ENCODE measurements at places on chromosomes 6 and 20.

DNA sequence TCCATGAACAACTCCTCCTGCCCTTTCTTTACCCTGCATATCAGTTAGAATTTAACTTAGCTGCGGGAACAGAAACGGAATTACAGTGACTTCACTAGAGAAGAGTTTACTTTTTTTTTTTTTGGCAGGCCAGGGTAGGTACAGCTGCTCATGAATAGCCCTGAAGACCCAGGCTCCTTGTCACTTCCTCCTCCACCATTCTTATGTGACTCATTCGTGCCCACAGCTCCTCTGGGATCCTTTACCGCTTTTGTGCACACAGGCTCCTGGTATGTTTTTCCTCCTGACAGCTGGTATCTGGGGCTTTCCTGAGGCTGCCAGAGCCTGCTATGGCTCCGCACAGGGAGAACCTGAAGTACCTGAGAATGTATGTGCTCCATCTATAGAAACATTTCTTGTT, 3.9 kb upstream of the KCNS1 start:
- no peak for DNase-seq

GRCh38 chr20:11905460-11906179, 12.1 kb upstream of the BTBD3 start:
- DNase-seq, result no peak

GRCh38 chr6:49556429-49556837, 6.0 kb downstream of the C6orf141 start:
- DNase-seq, result no peak

- DNase-seq, result no peak
These were observed 85.1 kb downstream of the NCOA3 start for GRCh38 chr20:47586649-47587294.

DNA sequence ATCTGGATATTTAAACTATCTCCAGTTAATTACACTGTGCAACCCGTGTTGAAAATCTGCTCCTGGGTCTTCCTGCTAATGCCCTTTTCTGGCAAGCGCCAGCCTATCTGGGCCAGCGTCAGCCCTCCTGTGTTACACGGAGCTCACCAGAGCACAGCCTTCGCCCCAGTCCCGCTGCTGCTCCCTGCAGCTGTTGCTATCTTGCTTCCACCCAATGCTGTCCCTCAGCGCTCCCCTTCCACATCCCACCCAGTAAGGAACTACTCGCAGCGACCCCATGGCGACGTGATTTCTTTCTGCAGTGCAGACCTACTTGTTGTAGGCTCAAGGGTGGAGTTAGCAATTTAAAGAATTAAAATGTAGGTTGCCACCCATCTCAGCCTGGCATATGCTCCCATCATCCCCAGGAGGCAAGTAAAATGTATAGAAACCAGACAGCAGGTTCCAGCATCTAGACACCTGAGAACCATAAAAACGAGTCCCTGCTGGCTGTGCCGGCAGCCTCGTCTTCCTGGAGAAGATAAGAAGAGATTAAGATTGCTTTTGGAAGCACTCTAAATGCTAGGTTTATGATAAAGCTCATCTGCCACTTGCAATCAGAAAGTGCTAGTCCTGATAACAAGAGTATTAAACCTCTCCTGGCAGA, 254.3 kb upstream of the FOXQ1 start:
- DNase-seq, result no peak

DNA sequence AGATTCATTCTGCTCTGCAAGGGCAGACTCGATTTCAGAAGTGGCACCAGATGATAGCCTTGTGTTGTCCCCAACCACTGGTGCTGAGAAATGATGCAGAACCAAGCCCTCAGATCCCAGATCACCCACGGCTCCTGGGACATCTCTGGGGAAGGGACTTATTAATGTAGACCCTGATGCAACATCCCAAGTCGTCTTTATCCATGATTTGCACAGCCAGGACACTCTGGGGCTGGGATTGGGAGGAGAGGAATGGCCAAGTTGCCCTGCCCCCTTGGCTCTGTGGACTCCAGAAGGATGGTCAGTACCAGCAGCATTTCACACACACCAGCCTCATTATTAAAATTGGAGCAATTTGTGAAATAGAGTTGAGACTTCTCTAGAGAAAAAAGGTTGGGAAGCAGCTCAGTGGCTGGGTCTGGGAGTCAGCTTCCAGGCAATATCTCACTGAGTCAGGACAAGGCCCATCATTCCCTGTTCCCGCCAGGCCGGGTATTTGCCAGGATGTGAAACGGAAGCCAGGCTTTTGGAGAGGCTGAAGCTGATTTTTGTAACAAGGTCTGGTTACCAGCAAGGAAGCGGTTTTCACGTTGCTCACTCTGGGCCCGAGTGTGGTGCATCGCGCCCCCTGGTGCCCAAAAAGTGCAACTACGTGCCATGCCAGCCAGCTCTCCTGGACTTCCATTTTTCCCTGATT, 67.4 kb downstream of the ZBTB2 start:
- peak; percentile 90 for DNase-seq

- DNase-seq, result no peak
These were observed 53.1 kb upstream of the TULP4 start for GRCh38 chr6:158259136-158259535.

- no peak for DNase-seq
These were observed 68.8 kb downstream of the CDS2 start for GRCh38 chr20:5195655-5196054.

GRCh38 chr6:124080483-124080882, 276.8 kb downstream of the NKAIN2 start:
- no peak for DNase-seq

- no peak for DNase-seq
These were observed 43.9 kb downstream of the PDE7B start for GRCh38 chr6:135895231-135895911.

DNA sequence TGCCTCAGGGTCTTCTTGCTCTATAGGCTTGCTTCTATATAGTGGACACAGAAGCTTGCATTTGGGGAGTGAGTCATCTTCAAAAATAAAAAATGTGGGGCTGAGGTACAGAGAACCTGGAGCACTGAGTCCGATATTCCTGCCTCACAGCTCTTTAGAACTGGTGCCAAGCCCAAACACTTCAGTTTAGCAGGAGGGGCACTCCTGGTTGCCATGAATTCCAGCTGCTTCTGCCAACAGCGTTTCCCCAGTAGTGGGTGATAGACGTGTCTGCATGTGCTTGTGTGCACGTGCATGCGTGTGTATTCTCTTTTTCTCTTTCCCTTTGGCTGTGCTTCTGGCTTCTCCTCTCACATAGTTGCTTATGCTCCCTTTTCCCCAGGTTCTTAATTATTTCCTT, 11.9 kb downstream of the DNPH1 start:
- DNase-seq, result no peak

- DNase-seq, result peak; percentile 15
These were observed 179.5 kb downstream of the CDH26 start for GRCh38 chr20:60137657-60138245.

DNA sequence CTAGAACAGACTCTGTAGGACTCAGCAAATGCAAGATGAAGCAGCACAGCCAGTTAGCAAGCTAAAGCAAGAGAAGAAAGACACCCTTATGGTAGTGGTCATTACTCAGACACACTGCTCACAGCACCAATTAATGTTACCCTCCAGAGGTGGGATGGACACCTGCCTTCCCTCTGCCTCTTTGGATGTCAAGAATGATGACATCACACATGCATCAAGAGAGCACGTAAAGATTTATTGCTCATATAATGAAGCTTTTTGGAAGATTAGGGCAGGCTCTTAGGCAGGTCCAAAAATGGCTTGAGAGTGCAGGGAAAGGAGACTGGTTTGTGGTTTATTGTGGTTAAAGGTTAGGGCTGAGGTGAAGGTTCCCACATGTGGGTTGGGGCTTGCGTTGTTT, 137.0 kb downstream of the PRDM13 start:
- DNase-seq, result no peak

DNA sequence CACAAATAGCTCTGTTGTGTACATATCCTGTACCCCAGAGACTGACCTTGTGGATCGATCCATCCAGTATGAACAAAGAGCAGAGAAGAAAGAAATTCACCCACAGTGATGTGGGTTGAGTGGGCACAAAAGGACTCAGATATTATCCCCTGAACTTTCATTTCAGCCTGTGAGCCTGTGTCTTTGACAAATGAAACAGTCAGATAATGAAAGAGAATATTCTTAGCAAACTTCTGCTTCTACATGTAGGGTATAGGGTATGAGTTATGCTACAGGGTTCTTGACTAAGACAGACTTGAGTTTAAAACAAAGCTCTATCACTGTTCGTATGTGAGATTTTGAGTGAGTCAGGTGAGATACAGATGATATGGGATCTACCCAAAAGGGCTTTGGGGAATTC, 359.7 kb downstream of the MAFB start:
- no peak for DNase-seq

GRCh38 chr6:52534966-52535390, 41.9 kb downstream of the TRAM2 start:
- DNase-seq, result no peak

DNA sequence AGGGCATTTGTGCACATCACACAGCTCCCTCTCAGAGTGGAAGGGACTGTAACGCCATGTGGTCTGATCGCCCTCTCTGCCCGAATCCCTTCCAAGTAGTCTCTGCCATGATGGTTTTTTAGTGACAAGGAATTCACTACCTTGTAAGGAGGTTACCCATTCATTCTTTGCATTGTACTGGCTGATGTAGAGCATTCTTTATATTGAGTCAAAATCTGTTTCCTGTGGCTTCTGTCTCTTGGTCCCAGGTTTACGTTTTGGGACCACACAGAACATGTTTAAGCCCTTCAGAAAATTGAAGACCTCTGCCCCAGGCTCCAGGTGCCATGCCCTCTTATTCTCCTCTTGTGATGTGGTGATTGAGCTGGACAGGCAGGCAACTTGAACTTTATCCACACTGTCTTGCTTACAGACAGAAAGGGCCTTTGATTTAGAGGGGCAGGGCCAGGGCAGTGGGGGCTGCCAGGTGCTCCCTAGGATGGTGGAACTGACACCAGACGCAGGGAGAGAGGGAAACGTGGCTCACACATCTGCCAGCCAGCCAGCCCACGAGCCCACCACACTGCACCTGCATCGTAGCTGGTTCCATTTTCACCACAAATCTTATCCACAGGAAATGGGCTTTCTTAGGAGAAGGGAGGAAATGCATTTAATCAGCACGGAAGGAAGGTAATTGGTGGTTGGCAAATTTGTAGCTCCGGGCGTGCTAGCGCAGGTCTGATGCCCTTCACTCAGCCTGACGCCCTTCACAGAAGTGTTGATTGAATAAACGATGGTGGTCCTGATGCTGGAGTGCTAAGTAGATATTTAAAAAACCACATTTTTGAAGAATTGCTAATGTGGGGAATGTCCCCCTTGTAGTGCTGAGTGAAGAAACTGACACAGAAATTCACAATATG, 78.2 kb downstream of the TCP11 start:
- DNase-seq, result no peak

DNA sequence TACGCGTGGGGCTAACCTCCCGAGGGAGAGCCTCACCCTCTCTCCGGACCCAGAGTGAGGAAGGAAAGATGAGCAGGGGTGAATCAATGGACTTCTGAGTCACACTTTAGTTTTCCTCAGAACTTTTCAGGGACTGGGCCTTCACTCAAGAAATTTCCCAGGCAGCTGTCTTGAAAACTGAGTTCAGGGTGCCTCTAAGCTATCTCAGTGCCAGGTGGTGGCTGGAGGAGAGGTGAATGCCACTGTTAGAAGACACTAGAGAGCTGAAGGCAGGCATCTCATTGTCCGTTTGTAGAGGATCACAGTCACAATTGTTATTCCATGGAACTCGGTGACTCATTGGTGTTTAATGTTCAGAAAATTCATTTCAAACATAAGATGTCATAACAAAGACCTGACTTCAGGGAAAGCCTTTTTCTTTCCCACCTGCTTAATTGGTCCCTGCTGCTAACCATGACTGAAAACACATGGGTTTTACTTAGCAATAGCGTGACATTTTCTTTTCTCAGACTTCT, 5.3 kb upstream of the SERPINB6 start:
- DNase-seq, result no peak

DNA sequence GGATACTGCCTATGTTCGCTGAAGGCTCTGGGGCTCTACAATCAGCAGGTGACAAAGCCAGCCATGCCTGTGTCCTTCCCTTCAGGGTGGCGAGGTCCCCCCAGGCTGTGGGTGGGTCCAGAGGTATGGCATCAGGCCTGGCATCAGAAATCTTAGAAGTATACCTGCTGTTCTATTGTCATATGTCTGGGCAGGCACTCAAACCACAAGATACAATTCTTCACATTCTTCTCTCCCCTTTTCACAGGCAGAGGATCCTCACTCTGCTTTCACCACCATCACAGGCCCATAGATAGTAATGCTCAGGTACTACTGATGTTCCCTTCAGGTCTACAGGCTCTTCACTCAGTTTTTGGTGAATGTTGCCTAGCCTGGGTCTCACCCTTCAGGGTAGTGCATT, 1180.0 kb upstream of the CITED2 start:
- no peak for DNase-seq

GRCh38 chr6:142694054-142694453, 250.9 kb downstream of the HIVEP2 start:
- no peak for DNase-seq

GRCh38 chr20:32285082-32285620, 7.7 kb downstream of the KIF3B start:
- DNase-seq, result no peak

DNA sequence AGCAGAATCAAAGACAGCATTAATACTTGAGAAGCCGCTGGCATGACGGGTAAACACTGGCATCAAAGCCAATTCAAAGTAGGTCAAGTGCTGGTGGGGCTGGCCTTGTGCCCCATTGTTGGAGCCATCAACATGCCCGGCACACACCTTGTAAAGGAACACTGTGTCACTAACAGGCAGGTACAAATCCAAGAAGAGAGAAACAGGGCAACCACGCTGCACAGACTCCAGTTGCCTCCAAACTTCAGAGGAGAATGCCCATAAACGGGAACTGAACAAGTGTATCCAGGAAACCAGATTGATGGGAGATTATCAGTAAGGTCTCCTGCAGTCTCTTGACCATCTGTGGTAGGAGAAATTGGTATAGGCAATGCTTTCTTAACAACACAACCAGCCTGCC, 127.0 kb upstream of the STXBP5 start:
- DNase-seq, result no peak

DNA sequence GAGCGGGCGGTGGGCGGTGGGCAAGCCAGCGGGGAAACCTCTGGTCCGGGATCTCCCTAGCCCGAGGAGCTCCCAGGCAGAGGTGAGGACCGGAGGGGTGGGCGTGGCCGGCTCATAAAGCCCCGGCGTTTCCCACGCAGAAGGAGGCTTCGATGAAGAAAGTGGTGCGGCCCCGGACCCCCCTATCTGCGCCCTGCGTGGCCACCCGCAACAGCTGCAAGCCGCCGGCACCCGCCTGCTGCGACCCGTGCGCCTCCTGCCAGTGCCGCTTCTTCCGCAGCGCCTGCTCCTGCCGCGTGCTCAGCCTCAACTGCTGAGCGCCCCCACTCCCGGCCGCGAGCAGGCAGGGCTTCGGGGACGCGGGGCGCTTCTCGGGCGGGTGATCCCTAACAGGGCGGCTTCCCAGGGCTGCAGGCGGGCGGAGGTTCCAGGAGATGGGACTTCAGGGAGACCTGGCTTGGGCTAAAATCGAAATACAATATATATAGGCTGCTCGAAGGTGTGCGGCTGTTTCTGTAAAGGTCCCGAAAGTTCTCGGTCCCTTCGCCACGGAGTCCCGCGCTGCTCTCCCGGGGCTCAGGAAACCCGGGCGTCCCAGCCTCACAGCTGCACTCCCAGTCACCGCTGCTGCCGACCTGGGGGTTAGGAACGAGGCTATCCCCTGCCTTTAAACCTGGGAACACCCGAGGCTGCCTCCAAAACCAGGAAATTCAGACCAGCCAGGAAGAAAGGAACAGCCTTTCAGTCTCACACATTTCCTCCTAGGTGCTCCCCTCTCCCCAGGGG, 27.8 kb downstream of the ASIP start:
- DNase-seq, result peak; percentile 41
